Activated CD4-positive, alpha-beta T cell treated with anti-CD3 and anti-CD28 coated beads, Interleukin-2, amount 10 ng/mL, durations not matched to agents 7 days and 5 days (primary cell): ENCODE measurements at places on chromosomes 5 and 9. TPM values are rescaled to one million over a fixed set of nuclear protein-coding genes. Genes with fewer than 3 reads are reported as not detected.

- peaks cover 89% of the 10 kb centered on the region for H3K27me3 ChIP-seq
- peaks cover 4% of the 10 kb centered on the region for H3K36me3 ChIP-seq
- peaks cover 31% of the 10 kb centered on the region for H3K4me1 ChIP-seq
These were observed 7.7 kb downstream of the PAX5 start for GRCh38 chr9:37026113-37026930.

Gene CDKN2A
- 15.9 TPM for total RNA-seq

- peaks cover 51% of the 10 kb centered on the region for H3K4me1 ChIP-seq
- H3K27me3 ChIP-seq, result no peaks in the 10 kb centered on the region
- H3K27ac ChIP-seq, result no peak overlapping the region
- H3K36me3 ChIP-seq, result peaks cover 38% of the 10 kb centered on the region
- no peak for DNase-seq
These were observed 138.4 kb downstream of the C9orf152 start for GRCh38 chr9:110069326-110070248.

- no peaks in the 10 kb centered on the region for H3K4me1 ChIP-seq
- no peaks in the 10 kb centered on the region for H3K36me3 ChIP-seq
- H3K27ac ChIP-seq, result no peak overlapping the region
- no peak for DNase-seq
- H3K27me3 ChIP-seq, result no peaks in the 10 kb centered on the region
- H3K4me3 ChIP-seq, result no peak overlapping the region
These were observed 2.1 kb downstream of the C9orf153 start for GRCh38 chr9:86257391-86257790.

DNA sequence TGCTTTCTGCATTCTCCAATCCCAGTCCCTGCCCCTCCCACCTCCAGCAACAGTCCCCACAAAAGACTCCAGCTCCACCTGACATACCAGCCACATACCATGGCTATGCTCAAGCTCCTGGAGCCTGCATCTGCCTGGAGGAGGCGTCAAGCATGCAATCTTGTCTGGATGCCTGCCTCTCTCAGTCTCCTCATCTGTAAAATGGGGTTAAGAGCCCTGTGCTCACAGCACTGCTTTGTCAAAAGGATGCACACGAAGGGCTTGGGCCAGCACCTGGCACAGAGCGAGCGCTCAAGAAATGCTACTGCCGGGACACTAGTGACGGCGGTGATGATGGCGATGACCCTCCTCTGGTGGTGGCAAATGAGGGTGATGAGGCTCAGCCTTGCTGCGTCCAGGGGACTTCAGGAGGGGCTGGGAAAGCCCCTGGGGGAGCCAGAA lies 202.9 kb upstream of the IER5L start:
- H3K4me3 ChIP-seq, result no peak overlapping the region
- peaks cover 17% of the 10 kb centered on the region for H3K4me1 ChIP-seq
- no peak overlapping the region for H3K27ac ChIP-seq
- no peak for DNase-seq

DNA sequence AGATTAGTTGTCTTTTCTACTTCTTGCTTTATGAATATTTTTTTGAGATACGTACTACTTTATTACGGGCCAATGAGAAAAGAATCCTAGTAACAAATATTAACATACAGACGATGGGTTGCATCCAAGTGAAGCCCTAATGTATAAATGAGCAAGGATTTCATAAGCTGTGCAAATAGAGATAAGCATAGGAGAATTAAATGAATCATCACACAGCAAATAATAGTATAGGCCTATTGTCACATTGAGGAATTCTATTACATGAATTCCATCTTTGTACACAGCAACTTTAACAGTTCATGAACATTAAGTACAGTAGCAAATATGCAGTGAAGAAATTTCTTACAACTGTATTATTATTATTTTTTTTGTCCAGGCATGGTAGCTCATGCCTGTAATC lies 78.0 kb downstream of the ACER2 start:
- peaks cover 8% of the 10 kb centered on the region for H3K27me3 ChIP-seq
- H3K27ac ChIP-seq, result no peak overlapping the region
- H3K4me3 ChIP-seq, result no peak overlapping the region
- no peaks in the 10 kb centered on the region for H3K36me3 ChIP-seq

DNA sequence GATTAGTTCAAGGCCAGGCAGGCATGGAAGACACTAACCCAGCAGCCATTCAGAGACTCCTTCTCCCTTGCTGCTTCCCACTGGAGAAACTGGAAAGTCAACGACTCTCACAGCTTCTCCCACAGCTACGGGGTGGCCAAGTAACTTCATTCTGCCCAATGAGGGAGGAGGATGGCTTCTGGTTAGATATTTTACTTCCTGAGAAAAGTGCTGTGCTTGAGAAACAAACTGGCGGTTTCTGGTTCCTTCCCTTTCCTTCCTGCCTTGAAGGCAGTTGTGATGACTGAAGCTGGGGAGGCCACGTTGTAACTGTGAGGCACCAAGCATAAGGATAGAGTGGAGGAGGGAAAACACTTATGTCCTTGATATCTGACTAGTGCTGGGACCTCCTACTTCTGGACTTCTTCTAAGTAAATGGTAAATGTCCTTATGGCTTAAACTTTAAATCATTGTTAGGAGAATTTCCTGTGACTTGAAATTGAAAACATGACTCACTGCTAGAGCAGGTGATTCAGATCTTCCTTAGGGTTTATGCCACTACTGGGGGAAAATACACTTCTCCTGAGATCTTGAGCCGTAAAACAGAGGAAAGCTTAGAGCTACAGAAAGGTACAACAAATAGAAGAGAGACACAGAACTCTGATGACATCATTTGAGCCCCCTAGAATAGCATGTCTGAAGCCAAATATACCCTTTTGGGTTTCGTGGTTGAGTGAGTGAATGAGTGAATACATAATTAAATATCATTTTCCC lies 3.1 kb upstream of the GNPDA1 start:
- peaks cover 74% of the 10 kb centered on the region for H3K4me1 ChIP-seq
- peak; percentile 66 for DNase-seq
- H3K4me3 ChIP-seq, result peak overlapping the region; percentile 38

Gene SPINK13
- total RNA-seq, result not detected

Gene SPATA31D4
- not detected for total RNA-seq

- no peak for DNase-seq
- peaks cover 8% of the 10 kb centered on the region for H3K36me3 ChIP-seq
- H3K27me3 ChIP-seq, result no peaks in the 10 kb centered on the region
- no peak overlapping the region for H3K27ac ChIP-seq
These were observed 111.1 kb upstream of the CKMT2 start for GRCh38 chr5:81121836-81122630.

- no peak for DNase-seq
- no peaks in the 10 kb centered on the region for H3K27me3 ChIP-seq
- peaks cover 19% of the 10 kb centered on the region for H3K4me1 ChIP-seq
These were observed 795 bp downstream of the NDUFAF2 start for GRCh38 chr5:60945813-60946187.

DNA sequence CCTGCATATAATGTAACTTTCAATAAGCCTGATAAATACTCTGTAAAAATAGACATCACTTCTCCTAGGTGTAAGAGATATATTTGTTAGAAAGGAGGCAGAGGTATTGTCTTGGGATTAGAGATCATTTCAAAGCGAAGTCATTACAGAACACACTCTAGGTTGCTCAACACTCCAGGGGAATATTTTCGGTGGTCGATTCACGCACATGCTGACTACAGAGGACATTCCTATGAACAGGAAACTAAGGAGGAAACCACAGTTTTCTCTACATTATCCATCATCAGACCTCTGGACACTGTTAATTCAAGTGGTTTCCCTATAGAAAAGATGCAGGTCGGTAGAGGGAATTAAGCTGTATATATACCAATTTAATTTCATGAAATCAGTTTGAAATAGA lies 370.0 kb downstream of the NDUFS4 start:
- no peak for DNase-seq
- H3K27ac ChIP-seq, result no peak overlapping the region
- H3K27me3 ChIP-seq, result no peaks in the 10 kb centered on the region
- H3K4me1 ChIP-seq, result no peaks in the 10 kb centered on the region
- no peak overlapping the region for H3K4me3 ChIP-seq

GRCh38 chr5:107370396-107370968 lies 300.3 kb downstream of the EFNA5 start:
- no peak overlapping the region for H3K27ac ChIP-seq
- peaks cover 4% of the 10 kb centered on the region for H3K4me1 ChIP-seq
- no peak overlapping the region for H3K4me3 ChIP-seq
- H3K27me3 ChIP-seq, result peaks cover 3% of the 10 kb centered on the region

DNA sequence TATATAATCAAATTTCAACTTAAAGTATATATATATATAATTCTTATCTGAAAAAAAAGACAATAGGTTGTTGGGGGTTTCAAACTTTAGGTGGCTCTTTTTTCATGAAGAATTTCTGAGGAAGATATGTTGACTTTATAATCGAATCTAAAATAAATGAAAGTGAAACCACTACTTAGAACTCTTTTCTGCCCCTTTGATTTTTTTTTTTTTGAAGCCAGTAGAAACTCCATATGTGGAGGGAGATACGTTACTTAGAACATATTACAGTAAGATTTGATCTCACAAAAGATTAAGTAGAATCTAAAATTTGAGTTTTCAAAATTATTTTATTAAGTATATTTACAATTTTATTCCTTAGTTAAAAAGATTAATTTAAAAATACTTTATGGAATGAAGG lies 96.9 kb downstream of the ATG10 start:
- H3K36me3 ChIP-seq, result peaks cover 4% of the 10 kb centered on the region
- H3K4me3 ChIP-seq, result peak overlapping the region; percentile 47
- no peaks in the 10 kb centered on the region for H3K27me3 ChIP-seq
- peaks cover 8% of the 10 kb centered on the region for H3K4me1 ChIP-seq
- no peak overlapping the region for H3K27ac ChIP-seq

- no peak for DNase-seq
- no peak overlapping the region for H3K4me3 ChIP-seq
- no peaks in the 10 kb centered on the region for H3K36me3 ChIP-seq
- no peak overlapping the region for H3K27ac ChIP-seq
These were observed 21.9 kb upstream of the NOTCH1 start for GRCh38 chr9:136567651-136568287.

DNA sequence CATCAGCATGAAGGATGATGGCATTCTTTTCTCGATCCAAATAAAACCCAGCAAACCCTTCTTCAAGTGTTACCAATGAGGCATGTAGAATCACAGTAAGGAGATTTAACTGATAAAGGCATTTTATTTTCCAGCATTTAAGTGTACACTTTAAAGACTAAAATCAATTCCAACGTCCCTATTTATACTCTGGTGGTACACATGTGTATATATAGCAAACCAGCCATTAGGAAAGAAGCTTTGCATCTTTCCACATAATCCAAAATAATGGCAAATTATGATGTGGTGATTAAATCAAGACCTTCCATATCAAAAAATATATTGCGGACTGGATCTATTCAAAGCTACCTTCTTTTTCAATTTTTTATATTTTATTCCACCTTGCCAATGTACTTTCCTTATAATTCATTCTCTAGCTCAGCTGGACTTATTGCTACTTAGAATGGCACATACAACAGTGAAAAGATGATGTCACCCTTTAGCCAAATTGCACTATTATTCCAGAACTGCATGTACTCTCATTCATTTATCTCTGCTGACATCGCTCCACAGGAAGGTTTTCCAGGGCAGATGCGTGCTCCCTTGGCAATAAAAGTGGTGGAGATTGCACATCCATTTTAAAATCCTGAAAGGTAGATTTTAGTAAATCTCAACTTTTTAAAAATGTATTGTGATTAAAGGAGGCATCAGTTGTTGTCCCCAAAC lies 63.3 kb upstream of the SLC30A5 start:
- DNase-seq, result no peak
- H3K4me3 ChIP-seq, result no peak overlapping the region
- H3K36me3 ChIP-seq, result no peaks in the 10 kb centered on the region
- no peak overlapping the region for H3K27ac ChIP-seq
- no peaks in the 10 kb centered on the region for H3K4me1 ChIP-seq

Gene NTNG2
- 5.4 TPM for total RNA-seq

Gene KCNT1
- not detected for total RNA-seq

DNA sequence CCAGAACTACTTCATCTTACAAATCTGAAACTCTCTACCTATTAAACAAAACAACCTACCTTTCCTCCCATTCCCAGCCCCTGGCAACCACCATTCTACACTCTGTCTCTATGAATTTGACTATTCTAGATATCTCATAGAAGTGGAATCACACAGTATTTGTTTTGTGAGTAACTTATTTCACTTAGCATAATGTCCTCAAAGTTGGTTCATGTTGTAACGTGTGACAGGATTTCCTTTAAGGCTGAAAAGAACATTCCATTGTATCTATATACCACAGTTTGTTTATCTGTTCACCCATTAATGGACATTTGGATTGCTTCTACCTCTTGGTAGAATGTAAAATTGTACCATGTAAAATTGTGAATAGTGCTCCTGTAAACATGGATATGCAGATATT lies 70.1 kb upstream of the NXNL2 start:
- H3K27ac ChIP-seq, result no peak overlapping the region
- H3K4me1 ChIP-seq, result peaks cover 4% of the 10 kb centered on the region
- DNase-seq, result no peak
- H3K36me3 ChIP-seq, result peaks cover 15% of the 10 kb centered on the region

DNA sequence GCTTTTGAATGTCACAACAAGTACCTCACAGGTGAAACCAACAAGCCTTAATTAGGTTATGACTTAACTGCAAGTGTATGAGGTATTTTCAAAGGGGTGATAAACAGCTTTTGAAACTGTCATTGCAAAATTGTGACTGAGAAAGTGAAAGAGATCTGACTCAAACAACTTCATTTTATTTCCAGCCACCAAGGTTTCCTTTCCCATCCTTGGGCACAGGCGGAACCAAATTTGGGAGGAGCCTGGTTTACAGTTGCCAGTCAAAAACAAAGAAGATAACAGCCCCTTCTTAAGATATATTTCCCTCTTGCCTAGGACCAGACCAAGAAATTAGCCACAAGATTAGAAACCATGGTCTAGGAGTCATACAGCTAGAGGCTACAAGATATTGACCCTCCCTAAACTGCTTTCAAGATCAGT lies 417.1 kb downstream of the CSNK1G3 start:
- no peak overlapping the region for H3K4me3 ChIP-seq
- H3K4me1 ChIP-seq, result no peaks in the 10 kb centered on the region
- DNase-seq, result no peak
- H3K36me3 ChIP-seq, result no peaks in the 10 kb centered on the region

Gene PHF24
- not detected for total RNA-seq

Gene CNTNAP3
- total RNA-seq, result not detected

Gene PCDHAC1
- total RNA-seq, result not detected

Gene PCDHGA6
- not detected for total RNA-seq

Gene MSX2
- not detected for total RNA-seq

Gene C5orf52
- not detected for total RNA-seq

- H3K27ac ChIP-seq, result no peak overlapping the region
- H3K4me3 ChIP-seq, result no peak overlapping the region
- H3K27me3 ChIP-seq, result no peaks in the 10 kb centered on the region
- H3K4me1 ChIP-seq, result no peaks in the 10 kb centered on the region
These were observed 709.3 kb downstream of the MAT2B start for GRCh38 chr5:164214698-164215097.

GRCh38 chr5:44807269-44807668 lies 1.5 kb upstream of the MRPS30 start:
- H3K36me3 ChIP-seq, result peaks cover 18% of the 10 kb centered on the region
- DNase-seq, result no peak
- no peaks in the 10 kb centered on the region for H3K27me3 ChIP-seq
- H3K27ac ChIP-seq, result no peak overlapping the region

Gene CD274
- 10.7 TPM for total RNA-seq

GRCh38 chr9:127473932-127474331 lies 22.6 kb downstream of the LRSAM1 start:
- peaks cover 8% of the 10 kb centered on the region for H3K36me3 ChIP-seq
- no peaks in the 10 kb centered on the region for H3K27me3 ChIP-seq
- no peak overlapping the region for H3K27ac ChIP-seq
